ENCODE measurements at places on chromosomes 3 and 15. TPM values are rescaled to one million over a fixed set of nuclear protein-coding genes. Genes with fewer than 3 reads are reported as not detected.

DNA sequence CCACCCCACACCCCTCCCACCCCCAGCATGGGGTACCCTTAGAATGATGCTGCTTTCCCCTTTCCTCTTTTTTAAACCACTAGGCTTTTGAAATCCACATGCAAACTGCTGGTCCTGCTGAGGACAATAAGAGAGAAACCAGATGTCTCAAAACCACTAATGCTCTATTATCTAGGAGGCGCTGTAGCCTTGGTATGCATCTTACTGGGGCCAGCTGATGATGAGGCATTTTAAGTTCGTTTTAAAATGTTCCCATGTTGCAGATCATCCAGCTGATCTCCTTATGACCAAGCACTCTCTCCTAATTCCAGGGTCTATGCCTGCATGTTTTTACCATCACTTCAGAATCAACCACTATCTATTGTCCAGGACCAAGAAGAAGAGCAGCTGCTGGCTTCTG lies 1.3 kb downstream of the NME9 start:
- no peak overlapping the region for H3K4me3 ChIP-seq
- H3K27me3 ChIP-seq = no peaks in the 10 kb centered on the region
- no peak for DNase-seq
- H3K36me3 ChIP-seq = no peaks in the 10 kb centered on the region

DNA sequence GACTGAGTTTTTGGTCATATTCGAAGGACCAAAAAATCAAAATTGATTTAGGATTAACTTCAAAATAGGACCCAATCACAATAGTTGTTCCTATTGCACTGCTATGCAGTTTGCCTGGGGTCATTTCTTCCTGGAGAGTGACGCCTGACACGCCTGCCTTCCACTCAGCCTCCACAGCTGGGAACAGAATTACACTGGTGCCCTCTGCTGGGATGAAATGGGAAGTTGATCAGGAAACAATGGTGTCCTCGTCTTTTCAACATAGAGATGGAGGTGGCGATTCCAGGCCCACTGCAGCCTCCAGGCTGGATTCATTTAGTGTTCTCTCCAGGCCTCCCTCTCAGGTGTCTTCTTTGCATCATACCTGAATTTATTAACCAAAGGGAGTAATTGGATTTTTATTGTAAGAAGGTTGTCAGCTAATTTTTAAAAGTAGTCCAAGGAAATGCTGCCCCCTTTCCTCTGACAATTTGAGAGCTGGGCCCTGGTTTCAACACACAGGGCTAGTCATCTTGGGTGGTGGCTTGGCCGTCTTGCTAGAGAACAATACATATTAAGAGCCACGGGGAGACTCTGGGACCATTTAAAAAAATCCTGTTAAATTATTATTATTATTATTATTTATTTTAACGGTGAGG lies 69.7 kb downstream of the GAP43 start:
- no peak overlapping the region for H3K4me3 ChIP-seq
- no peaks in the 10 kb centered on the region for H3K36me3 ChIP-seq
- peak; percentile 85 for DNase-seq
- no peaks in the 10 kb centered on the region for H3K27me3 ChIP-seq
- no peaks in the 10 kb centered on the region for H3K4me1 ChIP-seq

GRCh38 chr3:126781889-126782491 lies 78.0 kb downstream of the CHCHD6 start:
- no peak overlapping the region for H3K27ac ChIP-seq
- DNase-seq = no peak
- H3K27me3 ChIP-seq = no peaks in the 10 kb centered on the region
- no peaks in the 10 kb centered on the region for H3K36me3 ChIP-seq

- H3K4me3 ChIP-seq = no peak overlapping the region
- no peaks in the 10 kb centered on the region for H3K27me3 ChIP-seq
These were observed 63.0 kb downstream of the CPN2 start for GRCh38 chr3:194287977-194288706.

DNA sequence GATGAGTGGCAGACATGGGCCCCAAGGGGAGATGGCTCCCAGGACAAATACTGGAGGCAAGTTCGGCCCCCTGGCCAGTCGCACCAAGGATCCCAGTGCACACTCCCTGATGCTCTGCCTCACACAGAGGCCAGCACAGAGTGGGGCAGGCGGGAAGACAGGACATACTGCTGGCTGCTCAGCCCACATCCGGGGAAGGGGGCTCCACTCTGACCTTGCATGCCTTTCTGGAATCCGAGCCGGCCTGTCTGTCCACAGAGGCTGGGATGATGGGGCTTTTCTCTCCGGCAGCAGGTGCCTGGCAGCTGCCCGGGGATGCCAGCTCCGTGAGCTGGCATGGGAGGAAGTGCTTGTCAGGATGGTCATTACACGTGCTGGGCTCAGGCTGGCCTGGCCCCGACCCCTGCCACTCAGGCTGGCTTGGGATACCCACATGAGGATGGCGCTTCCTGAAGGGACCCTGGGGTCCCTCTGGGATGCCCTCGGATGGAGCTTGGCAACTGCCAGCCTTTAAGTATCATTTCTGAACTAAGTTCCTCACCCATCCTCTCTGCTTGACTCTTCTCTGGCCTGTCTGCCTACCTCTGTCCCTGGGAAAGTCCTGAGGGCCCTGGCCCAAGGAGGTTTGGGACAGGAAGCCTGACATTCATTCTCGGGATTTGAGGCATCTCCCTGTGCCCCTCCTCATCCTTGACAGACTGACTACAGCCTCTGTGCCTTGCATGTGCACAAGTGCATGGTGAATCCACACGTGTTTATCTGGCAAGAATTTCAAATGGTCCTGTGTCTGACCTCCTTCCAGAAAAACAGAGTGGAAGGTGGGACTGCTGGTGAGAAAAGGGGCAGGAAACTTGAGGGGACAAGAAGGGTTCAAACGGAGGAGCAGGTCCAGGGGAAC lies 46.5 kb downstream of the EXOG start:
- H3K4me1 ChIP-seq = no peaks in the 10 kb centered on the region
- DNase-seq = no peak
- H3K27me3 ChIP-seq = no peaks in the 10 kb centered on the region
- H3K27ac ChIP-seq = no peak overlapping the region

GRCh38 chr3:120742849-120743365 lies 363 bp downstream of the GTF2E1 start:
- peak overlapping the region; percentile 92 for H3K4me3 ChIP-seq
- peak overlapping the region; percentile 92 for H3K27ac ChIP-seq
- DNase-seq = peak; percentile 58
- no peaks in the 10 kb centered on the region for H3K36me3 ChIP-seq
- no peaks in the 10 kb centered on the region for H3K4me1 ChIP-seq

GRCh38 chr3:131794766-131795388 lies 239.9 kb downstream of the CPNE4 start:
- H3K27me3 ChIP-seq = no peaks in the 10 kb centered on the region
- no peaks in the 10 kb centered on the region for H3K36me3 ChIP-seq
- H3K27ac ChIP-seq = no peak overlapping the region
- DNase-seq = no peak
- no peak overlapping the region for H3K4me3 ChIP-seq
- no peaks in the 10 kb centered on the region for H3K4me1 ChIP-seq

- DNase-seq = no peak
- peak overlapping the region; percentile 73 for H3K4me3 ChIP-seq
- H3K36me3 ChIP-seq = no peaks in the 10 kb centered on the region
- H3K27ac ChIP-seq = peak overlapping the region; percentile 99
- H3K27me3 ChIP-seq = no peaks in the 10 kb centered on the region
- H3K4me1 ChIP-seq = no peaks in the 10 kb centered on the region
These were observed 874 bp downstream of the INO80 start for GRCh38 chr15:41115161-41115651.

Gene SKOR1
- 1.2 TPM for total RNA-seq

Gene FBLN2
- total RNA-seq = 34.2 TPM

- H3K4me1 ChIP-seq = no peaks in the 10 kb centered on the region
- DNase-seq = peak; percentile 68
- H3K27me3 ChIP-seq = no peaks in the 10 kb centered on the region
- H3K36me3 ChIP-seq = no peaks in the 10 kb centered on the region
- peak overlapping the region; percentile 21 for H3K27ac ChIP-seq
- H3K4me3 ChIP-seq = no peak overlapping the region
These were observed 5.3 kb downstream of the CLK3 start for GRCh38 chr15:74620636-74621545.

Gene FBXL2
- 4.7 TPM for total RNA-seq

Gene PLSCR5
- not detected for total RNA-seq

Gene CCR2
- total RNA-seq = 4.1 TPM

Gene ACTL6A
- 36.1 TPM for total RNA-seq

- H3K36me3 ChIP-seq = no peaks in the 10 kb centered on the region
- no peaks in the 10 kb centered on the region for H3K27me3 ChIP-seq
- no peak overlapping the region for H3K4me3 ChIP-seq
- H3K4me1 ChIP-seq = no peaks in the 10 kb centered on the region
- no peak for DNase-seq
These were observed 5.1 kb downstream of the PHLDB2 start for GRCh38 chr3:111863942-111864694.

GRCh38 chr3:155232605-155233004 lies 60.9 kb downstream of the STRIT1 start:
- no peaks in the 10 kb centered on the region for H3K4me1 ChIP-seq
- no peak for DNase-seq
- H3K4me3 ChIP-seq = no peak overlapping the region
- no peak overlapping the region for H3K27ac ChIP-seq
- no peaks in the 10 kb centered on the region for H3K36me3 ChIP-seq

DNA sequence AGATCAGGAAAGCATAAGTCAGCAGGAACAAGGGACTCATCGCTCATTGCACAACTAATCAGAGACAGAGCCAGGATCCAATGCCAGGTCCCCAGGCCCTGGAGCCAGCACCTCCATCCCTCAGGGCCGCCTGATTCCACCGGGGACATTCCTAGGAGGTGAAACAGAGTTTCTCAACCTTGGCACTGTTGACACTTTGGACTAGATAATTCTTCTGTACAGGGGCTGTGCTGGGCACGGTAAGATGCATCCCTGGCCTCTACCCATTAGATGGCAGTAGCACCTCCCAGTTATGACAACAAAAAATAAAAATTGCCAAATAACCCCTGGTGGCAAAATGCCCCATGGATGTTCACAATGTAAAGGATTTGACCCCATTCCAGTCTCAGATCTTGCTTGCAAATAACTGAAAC lies 127.7 kb downstream of the MTHFS start:
- no peaks in the 10 kb centered on the region for H3K4me1 ChIP-seq
- H3K36me3 ChIP-seq = no peaks in the 10 kb centered on the region
- no peak overlapping the region for H3K4me3 ChIP-seq
- no peaks in the 10 kb centered on the region for H3K27me3 ChIP-seq

GRCh38 chr15:38660738-38661137 lies 96.1 kb upstream of the RASGRP1 start:
- H3K27me3 ChIP-seq = no peaks in the 10 kb centered on the region
- no peak overlapping the region for H3K4me3 ChIP-seq
- no peak overlapping the region for H3K27ac ChIP-seq
- H3K4me1 ChIP-seq = no peaks in the 10 kb centered on the region
- DNase-seq = no peak
- no peaks in the 10 kb centered on the region for H3K36me3 ChIP-seq

DNA sequence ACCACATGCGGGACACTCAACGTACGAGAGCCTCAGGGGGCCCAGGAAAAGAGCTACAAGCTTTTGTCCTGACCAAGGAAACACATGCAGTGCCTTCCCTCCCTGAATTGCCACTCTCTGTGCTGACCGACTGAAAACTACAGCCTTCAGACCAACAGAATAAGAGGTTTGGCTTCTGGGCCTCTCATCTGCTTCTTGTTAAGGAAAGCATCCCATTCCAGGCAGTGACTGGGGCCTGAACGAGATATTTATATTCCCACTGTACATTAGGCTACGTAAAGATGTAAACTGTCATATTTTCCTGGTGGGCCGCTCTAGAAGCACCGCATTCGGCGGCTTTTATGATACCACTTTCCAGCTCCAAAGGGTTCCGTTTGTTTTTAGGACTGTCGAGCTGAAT lies 208.9 kb upstream of the TPM1 start:
- no peak overlapping the region for H3K4me3 ChIP-seq
- no peaks in the 10 kb centered on the region for H3K36me3 ChIP-seq
- H3K27ac ChIP-seq = no peak overlapping the region
- H3K4me1 ChIP-seq = no peaks in the 10 kb centered on the region

DNA sequence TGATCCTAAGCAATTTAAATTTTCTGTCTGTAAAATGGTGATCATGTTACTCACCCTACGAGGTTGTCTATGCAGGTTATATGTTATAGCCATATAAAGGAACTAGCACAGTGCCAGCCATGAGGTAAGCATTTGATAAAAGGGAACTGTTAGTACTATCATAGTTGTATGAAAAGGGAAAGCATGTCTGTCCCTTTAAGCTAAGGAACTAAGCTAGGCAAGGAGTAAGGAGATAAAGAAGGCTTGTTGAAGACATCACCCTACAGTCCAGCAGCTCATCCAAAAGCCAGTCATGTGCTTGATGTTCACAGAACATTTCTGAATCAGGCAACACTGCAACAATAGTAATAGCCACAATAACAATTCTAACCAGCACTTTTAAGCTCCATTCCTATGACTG lies 243.9 kb downstream of the ZBTB20 start:
- no peaks in the 10 kb centered on the region for H3K36me3 ChIP-seq
- H3K27ac ChIP-seq = no peak overlapping the region
